Lower lobe of right lung (tissue), 2 donors: ENCODE measurements at places on chromosomes 11 and 22. TPM values are rescaled to one million over a fixed set of nuclear protein-coding genes. Genes with fewer than 3 reads are reported as not detected.
A peak's percentile ranks its signal among the peaks of the same experiment; 100 is the strongest.

The SAMM50 gene
- total RNA-seq: 28.5 TPM

- DNase-seq: no peak
Observed at GRCh38 chr11:10413268-10413667, 41.8 kb upstream of the AMPD3 start.

GRCh38 chr11:112000703-112001102, 24.5 kb upstream of the DLAT start:
- DNase-seq: no peak

DNA sequence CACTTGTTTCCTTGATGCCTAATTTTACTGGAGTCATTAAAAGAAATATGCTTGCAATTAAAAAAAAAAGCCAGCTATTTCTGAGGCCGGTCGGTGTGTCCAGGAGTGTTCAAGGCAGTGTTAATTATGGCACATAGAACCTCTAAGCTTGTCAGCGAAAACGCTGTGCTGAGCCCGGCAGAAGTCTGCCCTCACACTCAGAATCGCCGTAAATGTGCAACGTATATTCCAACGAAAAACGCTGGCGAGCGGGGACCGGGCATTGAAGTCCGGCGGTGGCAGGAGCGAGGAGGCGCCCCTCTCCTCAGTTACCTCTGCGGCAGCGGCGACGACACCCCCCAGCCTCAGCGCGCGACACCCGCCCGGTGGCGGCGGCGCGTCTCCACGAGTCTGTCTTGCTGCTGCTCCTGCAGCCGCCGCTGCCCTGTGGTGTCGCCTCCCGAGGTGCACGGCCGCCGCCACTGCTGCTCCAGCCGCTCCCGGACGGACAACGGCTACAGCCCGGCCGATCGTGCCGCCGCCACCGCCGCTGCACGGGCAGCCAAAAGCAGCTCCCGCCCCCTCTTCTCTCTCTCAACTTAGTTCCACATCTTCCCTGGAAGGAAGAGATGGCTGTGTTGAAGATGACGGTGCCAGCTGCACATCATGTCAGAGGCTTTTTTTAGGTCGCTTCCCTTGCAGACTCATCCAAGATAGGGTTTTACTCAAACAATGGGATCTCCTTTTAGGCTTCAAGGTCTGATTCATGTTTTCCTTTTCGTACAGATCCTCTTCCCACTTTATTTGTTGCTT, 56.0 kb downstream of the JAM3 start:
- peak; percentile 46 for DNase-seq

GRCh38 chr22:45832180-45832579, 144.8 kb downstream of the WNT7B start:
- DNase-seq: no peak

The RTN4RL2 gene
- 4.8 TPM for total RNA-seq

- DNase-seq: no peak
Observed at GRCh38 chr11:47616726-47617416, 22.7 kb upstream of the C1QTNF4 start.

- DNase-seq: no peak
Observed at GRCh38 chr11:77776455-77776854, 44.1 kb downstream of the RSF1 start.

- DNase-seq: no peak
Observed at GRCh38 chr11:35814081-35814695, 129.7 kb upstream of the LDLRAD3 start.

DNA sequence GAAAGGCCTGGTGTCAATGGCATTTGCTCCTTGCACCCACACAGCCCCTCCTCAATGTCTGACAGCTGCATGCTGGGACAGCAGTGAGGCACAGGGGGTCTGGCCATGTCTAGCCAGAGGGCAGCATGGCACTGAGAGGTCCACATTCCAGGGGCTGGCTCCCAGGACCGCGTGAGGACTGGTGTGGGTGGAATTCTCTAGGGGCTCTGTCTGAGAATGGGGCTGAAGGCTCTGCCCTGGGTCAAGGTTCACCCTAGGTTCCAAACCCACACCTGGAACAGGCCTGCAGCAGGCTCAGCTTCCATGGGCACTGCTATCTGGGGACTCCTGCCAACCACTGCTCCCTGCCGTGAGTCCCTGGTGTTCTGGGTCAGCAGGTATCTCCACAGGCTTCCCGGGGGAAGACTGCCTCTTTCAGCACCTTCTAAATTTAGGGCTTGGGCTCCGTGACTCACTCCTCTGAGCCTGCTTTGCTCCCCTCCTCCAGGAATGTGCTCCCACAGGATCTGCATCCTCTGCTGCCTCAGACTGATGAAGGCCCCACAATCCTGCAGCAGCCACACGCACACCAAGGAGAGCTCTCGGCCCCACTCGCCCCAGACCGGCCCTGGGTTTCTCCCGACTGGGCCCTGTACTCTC, 4.2 kb downstream of the STARD10 start:
- no peak for DNase-seq
